Cerebellar nuclear complex (tissue), 1 donor: ENCODE measurements at places on chromosomes 6 and 20.

GRCh38 chr6:146240807-146241206 lies 211.9 kb downstream of the GRM1 start:
- no peak for DNase-seq

GRCh38 chr20:62056975-62057374 lies 8.7 kb downstream of the TAF4 start:
- no peak for DNase-seq

GRCh38 chr20:58482416-58482815 lies 32.8 kb downstream of the APCDD1L start:
- no peak for DNase-seq

GRCh38 chr6:112343977-112344376 lies 3.2 kb upstream of the RFPL4B start:
- no peak for DNase-seq

DNA sequence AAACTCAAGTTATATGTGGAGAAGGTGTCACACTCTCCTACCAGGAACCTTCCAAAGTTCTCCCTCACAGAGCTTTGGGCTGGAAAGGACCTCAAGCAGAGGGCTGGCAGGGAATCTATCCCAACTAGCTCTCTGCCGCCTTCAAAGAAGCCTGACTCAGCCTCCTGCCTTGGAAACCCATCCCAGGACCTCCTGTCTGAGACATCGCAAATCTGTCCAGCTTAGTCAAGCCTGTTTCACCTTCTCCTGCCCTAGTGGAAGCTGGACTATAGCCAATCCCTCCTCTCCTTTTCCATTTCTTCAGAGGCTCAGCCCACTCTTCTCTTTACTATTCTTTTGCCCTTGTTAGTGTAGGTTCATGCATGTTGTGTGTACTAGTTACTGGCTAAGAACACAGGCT lies 48.2 kb upstream of the FOXP4 start:
- no peak for DNase-seq
